Mesothelial cell of epicardium (in vitro differentiated cells): ENCODE measurements at places on chromosomes 6 and 20. TPM values are rescaled to one million over a fixed set of nuclear protein-coding genes. Genes with fewer than 3 reads are reported as not detected.
A peak's percentile ranks its signal among the peaks of the same experiment; 100 is the strongest.

DNA sequence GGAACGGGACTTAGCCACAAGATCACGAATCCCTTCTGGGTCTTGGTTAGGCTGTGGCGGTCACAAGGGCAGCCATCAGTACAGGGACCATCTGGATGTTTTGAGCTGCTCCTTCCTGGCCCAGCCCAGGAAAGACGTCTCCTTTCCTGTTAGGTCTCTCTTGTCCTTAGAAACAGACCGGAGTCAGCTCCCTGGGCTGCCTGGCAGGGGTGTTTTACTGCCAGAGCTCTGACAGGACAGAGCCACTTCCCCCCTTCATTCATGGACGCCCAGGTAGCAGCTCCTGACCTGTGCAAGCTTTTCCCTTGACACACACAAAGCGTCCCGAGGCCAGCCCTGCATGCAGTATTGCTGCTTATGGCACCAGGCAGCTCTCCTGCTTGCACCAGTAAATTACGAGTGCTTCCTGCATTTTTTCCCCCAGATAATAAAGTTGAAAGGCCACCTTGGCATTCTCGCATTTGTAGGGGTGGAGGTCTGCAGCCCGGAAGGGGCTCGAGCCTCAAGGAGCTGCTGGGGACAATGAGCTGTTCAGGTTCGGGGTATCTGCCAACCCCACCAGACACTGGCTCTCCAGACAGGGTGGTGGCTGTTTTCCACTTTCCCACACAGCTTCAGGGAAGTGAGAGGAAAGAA, 87.4 kb downstream of the NOL4L start:
- H3K4me3 ChIP-seq: peak overlapping the region; percentile 28
- H3K27ac ChIP-seq: peak overlapping the region; percentile 93
- H3K27me3 ChIP-seq: no peaks in the 10 kb centered on the region
- H3K4me1 ChIP-seq: peaks cover 22% of the 10 kb centered on the region
- peaks cover 12% of the 10 kb centered on the region for H3K36me3 ChIP-seq

Gene MOXD1
- total RNA-seq: 110 to 113 TPM (median 111 TPM) in 3 replicates

Gene C6orf163
- total RNA-seq: 9.0 to 11.5 TPM (median 10.0 TPM) in 3 replicates

DNA sequence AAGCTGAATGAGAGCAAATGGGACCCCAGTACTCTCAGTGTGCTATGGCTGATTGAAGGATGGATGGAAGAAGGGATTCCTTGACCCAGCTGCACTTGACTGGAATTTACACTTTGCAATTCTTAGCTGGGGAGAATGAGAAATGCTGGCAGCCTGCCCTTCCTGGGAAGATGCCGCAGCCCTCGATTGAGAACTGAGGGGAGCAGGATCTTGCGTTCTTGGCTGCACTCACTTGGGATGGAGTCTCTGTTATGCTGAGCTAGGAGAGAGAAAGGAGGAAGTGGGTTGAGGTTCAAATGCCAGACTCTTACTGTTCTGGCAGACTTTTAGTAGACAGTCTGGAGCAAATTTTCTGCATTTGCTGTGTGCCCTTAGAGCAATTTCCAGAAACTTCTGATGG, 221.2 kb downstream of the FNDC1 start:
- H3K4me3 ChIP-seq: no peak overlapping the region
- no peak for DNase-seq
- no peaks in the 10 kb centered on the region for H3K36me3 ChIP-seq
- no peak overlapping the region for H3K27ac ChIP-seq
- H3K4me1 ChIP-seq: no peaks in the 10 kb centered on the region

- no peak for DNase-seq
- H3K36me3 ChIP-seq: no peaks in the 10 kb centered on the region
- H3K4me1 ChIP-seq: peaks cover 50% of the 10 kb centered on the region
- no peaks in the 10 kb centered on the region for H3K27me3 ChIP-seq
- H3K4me3 ChIP-seq: no peak overlapping the region
These were observed 407.6 kb upstream of the SOX4 start for GRCh38 chr6:21185861-21186478.

GRCh38 chr6:85942844-85943243, 300.2 kb upstream of the SYNCRIP start:
- no peak overlapping the region for H3K4me3 ChIP-seq
- no peaks in the 10 kb centered on the region for H3K36me3 ChIP-seq
- peaks cover 7% of the 10 kb centered on the region for H3K4me1 ChIP-seq
- no peak for DNase-seq
- H3K27ac ChIP-seq: no peak overlapping the region

Gene HLA-DPB1
- total RNA-seq: 12.0 to 12.7 TPM (median 12.0 TPM) in 3 replicates

- no peak for DNase-seq
- no peak overlapping the region for H3K27ac ChIP-seq
- peaks cover 18% of the 10 kb centered on the region for H3K4me1 ChIP-seq
- no peak overlapping the region for H3K4me3 ChIP-seq
- H3K27me3 ChIP-seq: no peaks in the 10 kb centered on the region
These were observed 80.4 kb downstream of the GCLC start for GRCh38 chr6:53464483-53464882.

Gene HMGCLL1
- 1.7 to 3.5 TPM (median 2.4 TPM) in 3 replicates for total RNA-seq
